Naive B cell (primary cell): ENCODE measurements at places on chromosomes 1 and 21. TPM values are rescaled to one million over a fixed set of nuclear protein-coding genes. Genes with fewer than 3 reads are reported as not detected.
A peak's percentile ranks its signal among the peaks of the same experiment; 100 is the strongest.

GRCh38 chr21:37700641-37701202 lies 215.5 kb downstream of the KCNJ6 start:
- no peak for DNase-seq

DNA sequence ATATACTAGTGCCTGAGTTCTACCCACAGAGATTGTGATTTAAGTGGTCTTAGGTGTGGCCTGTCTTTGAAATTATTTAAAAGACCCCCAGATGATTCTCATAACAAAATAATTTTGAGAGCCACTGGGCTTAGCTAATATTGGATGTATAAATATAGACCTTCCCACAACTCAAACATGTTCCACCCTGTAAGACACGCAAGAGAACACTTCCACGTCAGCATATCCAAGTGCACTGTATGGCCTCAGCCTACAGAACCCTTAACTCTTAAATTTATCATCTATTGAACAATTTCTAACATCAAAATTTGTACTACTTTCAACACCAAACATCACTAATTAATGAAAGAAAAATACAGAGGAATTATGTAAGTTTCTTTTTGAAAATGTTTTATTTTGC lies 2.5 kb downstream of the FAM177B start:
- no peak for DNase-seq

GRCh38 chr1:99469550-99469971 lies 176.4 kb upstream of the PALMD start:
- no peak for DNase-seq

GRCh38 chr1:18549106-18549505 lies 68.4 kb downstream of the KLHDC7A start:
- DNase-seq: no peak

GRCh38 chr1:68495968-68496679 lies 758 bp downstream of the DEPDC1 start:
- DNase-seq: no peak

DNA sequence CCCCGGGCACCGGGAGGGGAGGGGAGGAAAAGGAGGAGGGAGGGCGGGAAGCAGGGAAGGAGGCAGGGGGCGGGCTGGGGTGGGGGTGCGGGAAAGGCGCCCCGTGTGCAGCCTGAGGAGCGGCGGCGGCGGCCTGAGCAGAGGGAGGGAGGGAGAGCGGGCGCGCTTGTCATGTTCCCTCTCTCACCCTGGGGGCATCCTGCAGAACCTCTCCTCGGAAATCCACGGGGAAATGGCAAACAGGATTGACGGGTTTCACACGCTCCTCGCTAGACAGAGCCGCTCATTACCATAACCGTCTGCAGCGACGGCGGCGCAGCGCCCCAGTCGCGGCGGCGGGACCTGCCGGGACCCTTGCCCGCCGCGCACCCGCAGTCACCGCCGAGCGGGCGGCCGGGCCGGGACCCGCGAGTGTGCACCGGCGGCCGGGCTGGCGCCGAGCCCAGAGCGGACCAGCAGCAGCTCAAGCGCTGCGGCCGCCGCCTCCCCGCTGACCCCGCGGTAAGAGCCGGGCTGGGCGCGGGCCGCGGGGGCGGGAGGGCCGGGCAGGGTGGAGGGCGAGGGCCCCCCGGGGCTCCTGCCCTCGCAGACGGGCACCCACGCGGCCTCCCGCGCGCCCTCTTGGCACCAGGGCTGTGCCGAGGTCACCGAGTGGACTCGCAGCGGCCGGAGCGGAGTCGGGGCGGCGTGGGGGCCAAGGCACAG lies at the start of gene SERTAD4:
Gene SERTAD4 (plus strand): TSS at position 286 of the 705 bp plus-strand sequence. CDS start 5,165 bp downstream, outside the sequence.
- no peak for DNase-seq

GRCh38 chr1:43564551-43565348 lies 34.1 kb downstream of the PTPRF start:
- DNase-seq: no peak

GRCh38 chr1:154883919-154884868 lies 14.1 kb upstream of the KCNN3 start:
- DNase-seq: no peak

DNA sequence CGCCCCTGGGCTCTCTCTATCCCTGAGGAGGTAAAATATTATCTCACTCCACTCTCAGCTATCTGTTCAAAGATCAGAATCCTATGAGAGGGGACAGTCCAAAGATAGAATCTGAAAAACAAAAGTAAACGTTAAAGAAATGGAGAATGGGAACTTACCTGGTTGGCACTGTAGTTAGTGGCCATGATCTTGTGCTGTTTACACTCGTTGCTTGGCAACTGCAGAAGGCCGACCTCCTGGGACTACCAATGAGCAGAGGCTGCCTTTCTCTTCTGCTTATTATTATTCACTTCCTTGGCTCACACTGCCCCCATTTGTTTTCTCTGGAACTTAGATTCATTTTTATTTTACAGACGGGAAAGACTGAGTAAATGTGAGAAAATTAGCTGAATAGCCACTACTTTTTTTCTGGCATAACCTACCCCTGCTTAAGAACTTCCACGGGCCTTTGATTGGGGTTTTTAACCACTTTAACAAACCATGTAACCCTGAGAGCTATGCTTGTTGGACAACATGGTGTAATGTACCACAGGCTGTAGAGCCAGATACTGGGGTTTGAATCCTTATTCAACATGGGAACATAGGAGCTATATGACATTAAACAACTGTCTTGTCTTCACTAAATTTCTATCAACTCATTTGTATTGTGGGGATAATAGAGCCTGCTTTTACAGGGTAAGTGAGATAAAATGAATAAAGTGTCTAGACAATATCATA lies at the start of gene CFAP126:
Gene CFAP126 (minus strand): TSS at position 193 of the 717 bp plus-strand sequence. CDS start 8 bp downstream, at position 185.
- peak; percentile 79 for DNase-seq

Gene PTPRF
- not detected for polyA plus RNA-seq

Gene TMEM81
- 0.81 TPM for polyA plus RNA-seq

Gene DMBX1
- polyA plus RNA-seq: not detected

Gene MASP2
- 0.10 TPM for polyA plus RNA-seq
